ENCODE measurements at places on chromosomes 16 and 17.

DNA sequence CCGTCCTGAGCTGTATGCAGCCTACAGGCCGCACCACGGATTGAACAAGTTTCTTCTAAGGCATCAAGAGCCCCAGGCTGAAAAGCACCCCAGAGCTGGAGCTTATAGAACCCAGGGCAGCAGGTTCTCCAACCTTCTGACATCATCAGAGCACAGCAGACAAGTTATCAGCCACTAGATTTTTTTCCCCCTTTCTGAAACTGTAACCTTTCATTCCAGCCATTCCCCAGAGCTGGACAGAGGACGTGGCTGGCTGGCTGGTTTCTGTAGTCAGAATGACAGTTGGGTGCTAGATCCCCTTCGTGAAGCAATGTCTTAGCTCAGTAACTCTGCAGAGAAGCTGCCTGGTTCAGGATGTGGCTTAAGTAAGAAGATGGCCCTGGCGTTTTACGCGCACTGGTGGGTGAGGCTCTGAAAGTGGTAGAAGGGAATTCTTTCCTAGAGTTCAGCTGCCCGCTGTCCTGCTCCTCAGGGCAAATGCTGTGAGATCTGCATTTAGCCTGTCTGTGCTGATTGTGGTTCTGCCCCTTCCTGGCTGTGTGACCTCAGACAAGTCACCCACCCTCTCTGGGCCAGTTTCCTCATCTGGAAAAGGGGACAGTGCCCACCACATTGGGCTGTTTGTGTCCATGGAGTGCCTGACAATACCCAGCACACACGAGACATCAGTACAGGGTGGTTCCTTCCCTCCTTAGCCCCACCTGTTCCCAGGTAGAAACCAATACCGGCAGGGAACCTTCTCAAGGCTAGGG lies 9.1 kb downstream of the DEXI start:
- peak; percentile 89 for DNase-seq

DNA sequence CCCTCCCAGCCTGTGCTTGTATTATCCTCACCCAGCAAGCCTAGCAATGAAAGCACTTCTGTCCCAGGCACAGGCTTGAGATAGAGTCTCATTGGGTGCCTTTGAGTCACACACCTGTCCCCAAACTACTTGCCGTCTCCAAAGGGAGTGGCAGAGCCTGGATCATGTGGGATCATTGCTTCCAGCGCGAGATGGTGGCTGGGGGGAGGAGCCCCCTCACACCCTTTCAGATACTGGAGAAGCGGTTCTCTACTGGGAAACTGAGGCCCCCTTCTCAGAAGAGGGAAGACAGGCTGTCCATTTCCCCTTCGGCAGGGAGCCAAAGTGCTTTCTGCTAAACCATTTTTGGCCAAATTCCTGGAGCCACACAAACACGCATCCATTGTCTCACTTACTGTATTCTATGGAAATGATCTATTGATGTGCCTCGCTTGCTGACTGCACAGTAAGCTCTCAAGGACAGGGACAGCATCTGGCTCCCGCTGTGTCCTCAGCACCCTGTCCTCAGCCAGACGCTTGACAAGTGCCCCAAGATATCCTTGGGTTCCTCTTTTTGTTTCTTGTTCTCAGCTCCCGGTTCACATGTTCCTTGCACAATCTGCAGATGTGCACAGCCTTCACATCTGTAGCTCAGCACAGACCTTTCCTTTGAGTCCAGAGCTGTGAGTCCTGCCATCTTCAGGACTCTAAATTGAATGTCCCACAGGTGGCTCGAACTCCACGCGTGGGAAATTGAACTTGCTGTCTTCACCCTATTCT lies 26.0 kb upstream of the DLX3 start:
- DNase-seq = peak; percentile 85

DNA sequence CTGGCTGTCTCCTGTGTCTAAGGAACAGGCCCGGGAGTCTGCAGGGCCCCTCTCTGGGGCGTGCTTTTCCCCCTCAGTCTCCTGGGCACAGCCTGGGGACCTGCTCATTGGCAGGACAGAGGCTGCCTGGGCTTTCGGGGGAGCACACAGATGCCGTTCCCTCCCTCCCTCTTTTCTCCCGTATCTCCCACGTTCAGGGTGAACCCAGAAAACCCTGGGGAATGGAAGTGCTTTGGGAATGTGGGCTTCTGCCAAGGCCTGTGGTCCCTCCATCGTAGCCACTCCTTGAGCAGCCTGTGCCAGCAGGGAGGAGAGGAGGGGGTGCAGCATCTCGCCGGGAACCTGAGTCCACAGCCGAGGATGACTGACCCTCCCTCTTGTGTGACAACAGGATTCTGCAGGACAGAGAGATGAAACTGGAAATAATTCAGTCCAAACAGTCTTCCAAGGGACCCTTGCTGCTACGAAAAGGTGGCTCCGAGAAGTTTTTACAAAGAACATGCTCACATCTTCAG lies 52.0 kb downstream of the RNF213 start:
- DNase-seq = no peak

DNA sequence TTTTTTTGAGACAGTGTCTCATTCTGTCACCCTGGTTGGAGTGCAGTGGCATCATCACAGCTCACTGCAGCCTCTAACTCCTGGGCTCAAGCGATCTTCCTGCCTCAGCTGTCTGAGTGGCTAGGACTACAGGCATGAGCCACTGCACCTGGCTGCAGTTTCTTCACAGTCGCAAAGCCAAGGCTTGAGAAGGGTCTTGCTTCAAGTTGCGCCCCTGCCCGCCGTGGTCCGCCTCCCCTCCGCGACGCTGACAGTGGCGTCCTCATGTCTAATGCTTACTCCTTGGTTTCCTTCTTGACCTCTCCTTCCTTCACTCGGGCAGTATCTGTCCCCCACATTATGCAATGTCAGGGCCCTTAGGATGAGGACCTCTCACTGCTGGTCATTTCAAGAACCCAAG lies 112.7 kb downstream of the ADCY9 start:
- DNase-seq = no peak

Data from MV-4-11 (cell line).